ENCODE measurements at places on chromosomes 4 and X.

DNA sequence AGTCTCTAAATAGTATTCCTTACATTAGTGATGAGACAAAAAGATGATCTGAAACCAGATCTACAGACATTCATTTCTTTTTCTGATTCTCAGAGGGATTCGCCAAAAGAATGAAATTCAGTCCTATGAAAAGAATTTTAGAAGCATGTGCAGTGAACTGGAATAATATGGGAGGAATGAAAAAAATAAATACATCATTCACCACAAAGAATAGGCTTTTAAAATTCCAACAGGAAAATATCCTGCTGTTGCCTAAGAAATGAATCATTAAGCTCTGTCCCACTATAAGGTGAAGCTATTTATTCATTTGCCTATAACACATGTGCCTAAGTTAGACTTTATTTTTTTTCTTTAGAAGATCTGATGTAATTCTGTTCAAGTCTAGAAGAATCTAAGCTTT, 165.9 kb downstream of the IL15 start:
- DNase-seq = no peak

GRCh38 chr4:38769441-38769840, 13.3 kb downstream of the TLR10 start:
- DNase-seq = no peak

DNA sequence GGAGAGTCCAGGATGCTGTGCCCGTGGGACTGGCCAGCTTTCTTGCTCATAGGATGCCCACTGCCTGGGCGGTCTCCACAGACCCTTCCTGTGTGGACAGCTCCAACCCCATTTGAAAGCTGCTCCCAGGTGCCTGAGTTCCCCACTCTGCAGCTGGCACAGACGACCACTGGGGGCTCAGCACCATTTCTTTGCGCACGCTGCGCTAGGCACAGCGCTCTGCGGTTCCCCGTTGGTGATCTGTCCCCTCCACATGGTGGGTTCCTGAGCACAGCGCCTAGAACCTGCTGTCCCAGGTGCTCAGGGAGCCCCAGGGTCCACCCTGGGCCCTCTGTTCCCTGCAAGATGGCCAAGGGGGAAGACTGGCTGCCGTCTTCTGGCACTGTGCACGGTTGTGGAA, 45.4 kb upstream of the AFAP1 start:
- DNase-seq = no peak

DNA sequence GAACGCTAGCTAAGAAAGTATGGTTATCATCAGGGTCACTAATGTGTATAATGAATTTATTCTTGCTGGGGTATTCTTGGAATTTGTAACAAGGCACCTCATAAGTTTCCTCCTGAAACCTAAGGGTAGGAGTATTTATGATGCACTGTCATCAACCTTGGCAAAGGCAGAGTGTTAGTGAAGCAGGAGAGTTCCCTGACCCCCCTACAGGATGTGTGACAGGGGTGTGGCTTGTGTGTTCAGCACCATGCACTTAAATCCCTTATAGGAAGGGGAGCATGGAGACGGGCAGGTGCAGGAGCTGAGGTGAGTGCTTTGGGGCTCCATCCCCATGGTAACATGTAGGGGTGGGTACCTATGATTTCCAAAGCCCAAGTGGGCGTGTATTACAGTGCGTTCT, 237.7 kb downstream of the GALNTL6 start:
- no peak for DNase-seq

- no peak for DNase-seq
Observed at GRCh38 chr4:2484185-2484584, 15.3 kb downstream of the RNF4 start.

DNA sequence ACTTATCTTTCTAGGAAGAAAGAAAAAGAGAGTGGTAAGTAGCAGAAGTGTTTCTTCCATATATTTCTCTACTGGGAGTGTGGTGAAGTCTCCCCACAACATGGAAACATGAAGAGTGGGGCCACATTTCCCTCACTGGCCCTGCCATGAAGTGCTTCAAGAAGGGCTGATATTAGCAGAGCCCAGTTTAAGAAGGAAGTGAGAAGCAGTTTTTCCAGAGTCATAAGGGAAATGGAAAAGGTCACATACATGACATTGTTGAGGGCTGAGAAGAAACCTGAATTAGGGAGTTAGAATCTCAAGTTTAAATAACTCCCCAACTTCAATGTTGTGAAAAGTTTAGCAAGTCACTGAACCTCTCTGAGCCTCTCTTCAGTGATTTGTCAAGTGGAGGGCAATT, 171.9 kb upstream of the RBPJ start:
- no peak for DNase-seq

DNA sequence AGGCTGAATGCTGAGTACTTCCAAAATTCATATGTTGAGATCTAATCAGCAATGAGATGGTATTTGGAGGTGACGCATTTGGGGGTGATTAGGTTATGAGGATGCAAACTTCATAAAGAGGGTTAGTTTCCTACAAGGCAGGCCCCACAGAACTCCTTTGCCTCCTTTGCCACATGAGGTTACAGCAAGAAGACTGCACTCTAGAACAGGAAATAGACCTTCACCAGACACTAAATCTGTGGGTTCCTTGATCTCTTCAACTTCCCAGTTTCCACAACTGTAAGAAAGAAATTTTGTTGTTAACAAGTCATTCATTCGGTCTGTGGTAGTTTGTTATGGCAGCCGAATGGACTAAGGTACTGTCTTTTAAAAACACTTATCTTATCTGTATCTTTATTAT, 681.9 kb upstream of the HS3ST1 start:
- no peak for DNase-seq

- DNase-seq = no peak
Observed at GRCh38 chrX:39576041-39576872, 521.5 kb downstream of the BCOR start.

- no peak for DNase-seq
Observed at GRCh38 chr4:54077812-54078211, 13.4 kb upstream of the CHIC2 start.

- no peak for DNase-seq
Observed at GRCh38 chr4:98516441-98517217, 141.8 kb downstream of the TSPAN5 start.

DNA sequence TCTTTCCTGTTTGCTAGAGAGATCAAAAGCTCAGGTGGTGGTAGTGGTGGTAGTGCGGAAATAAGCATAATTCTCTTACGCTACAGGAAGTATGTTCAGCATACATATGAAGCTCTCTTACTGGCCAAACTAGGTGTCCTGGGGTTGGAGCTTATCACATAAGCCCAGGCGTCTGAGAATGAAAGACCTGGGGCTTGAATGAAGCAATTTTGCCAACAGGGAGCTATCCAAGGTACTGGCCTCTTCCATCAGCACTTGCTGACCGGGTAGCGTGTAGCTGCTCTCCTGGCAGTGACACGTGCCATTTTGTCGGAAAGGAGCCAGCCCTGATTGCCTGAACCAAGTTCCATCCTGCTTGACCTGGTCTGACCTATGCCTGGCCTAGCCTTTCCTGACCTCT, 65.9 kb upstream of the HPF1 start:
- DNase-seq = no peak

DNA sequence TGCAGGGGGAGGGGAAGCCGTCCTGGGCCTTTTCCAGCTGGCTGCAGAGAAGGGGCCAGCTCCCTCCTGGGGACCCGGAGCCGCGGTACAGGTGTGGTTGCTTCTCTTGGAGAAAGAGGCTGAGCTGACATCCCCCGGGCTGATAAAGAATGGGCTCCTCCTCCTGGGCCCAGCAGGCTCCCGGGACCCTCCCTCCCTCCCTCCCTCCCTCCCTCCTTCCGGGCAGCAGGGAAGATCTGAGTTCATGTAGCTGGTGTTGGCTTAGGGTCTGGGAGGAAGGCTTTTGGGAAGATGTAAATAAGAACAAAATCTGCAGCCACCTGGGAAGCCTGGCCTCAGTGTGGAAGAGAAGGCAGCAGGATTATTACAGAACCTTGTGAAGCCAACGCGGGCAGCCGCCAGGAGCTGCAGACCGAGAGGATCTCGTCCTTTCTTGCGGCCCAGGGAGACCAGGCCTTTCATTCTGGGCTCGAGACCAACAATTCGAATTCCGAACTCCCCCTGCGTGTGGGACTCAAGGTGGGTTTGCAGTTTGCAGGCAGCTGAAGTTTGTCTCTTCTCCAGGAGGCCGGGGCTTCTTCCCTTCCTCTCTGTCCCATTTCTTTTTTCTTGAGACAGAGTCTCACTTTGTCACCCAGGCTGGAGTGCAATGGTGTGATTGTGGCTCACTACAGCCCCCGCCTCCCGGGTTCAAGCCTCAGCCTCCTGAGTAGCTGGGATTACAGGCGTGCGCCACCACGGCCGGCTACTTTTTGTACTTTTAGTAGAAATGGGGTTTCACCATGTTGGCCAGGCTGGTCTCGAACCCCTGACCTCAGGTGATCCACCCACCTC, at the start of gene PLCXD1:
TSS of gene PLCXD1 (plus strand) at position 216 of the 834 bp plus-strand sequence. CDS start 2,807 bp downstream, outside the sequence.
- DNase-seq = peak; percentile 45
